Hypothalamus (tissue), 51 donors: ENCODE measurements at places on chromosomes 7 and 10.
A peak's percentile ranks its signal among the peaks of the same experiment; 100 is the strongest.

GRCh38 chr10:4215485-4215884, 430.5 kb upstream of the KLF6 start:
- no peak for DNase-seq

DNA sequence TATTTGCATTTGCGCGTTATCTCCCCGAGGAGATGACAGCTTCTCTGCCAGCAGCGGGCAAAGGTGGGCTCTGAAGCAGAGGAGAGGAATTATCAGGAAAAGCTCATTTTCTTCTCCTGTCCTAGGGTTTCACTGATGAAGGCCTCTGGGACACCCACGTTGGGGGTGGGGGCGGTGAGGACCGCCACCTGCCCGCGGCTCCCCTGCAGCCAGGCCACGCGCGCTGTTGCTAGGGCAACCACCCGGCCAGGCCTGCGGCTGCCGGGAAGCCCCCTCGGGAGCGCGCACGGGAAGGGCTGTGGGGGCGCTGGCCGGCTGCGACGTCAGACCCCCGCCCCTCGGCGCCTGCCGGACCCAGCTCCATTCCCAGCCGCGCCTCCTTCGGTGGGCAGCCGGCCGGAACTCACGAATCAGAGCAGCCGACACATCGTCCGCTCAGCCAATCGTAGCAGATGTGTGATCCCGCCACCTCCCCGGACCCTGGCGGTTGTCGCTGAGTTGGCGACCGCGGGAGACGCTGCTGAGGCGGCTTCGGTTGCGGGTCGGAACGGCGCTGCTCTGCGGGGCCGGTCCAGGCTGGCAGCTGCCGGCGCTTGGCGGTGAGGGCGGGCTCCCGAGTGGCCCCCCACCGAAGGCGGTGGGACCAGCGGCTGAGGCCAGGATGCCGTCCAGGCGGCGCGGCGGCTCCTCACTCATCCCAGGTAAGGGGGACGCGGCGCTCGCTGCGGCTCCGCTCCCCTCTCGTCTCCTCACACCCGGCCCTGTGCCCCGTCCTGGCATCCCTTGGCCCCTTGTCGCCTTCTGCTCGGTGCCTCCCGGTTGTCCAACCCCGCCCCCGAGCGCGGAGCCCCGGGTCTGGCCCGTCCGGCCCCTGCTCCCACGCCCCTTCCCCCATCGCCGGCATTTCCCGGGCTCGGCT, at the start of gene TPST1:
Gene TPST1, plus strand, starts transcription at position 513 of the 919 bp plus-strand sequence. CDS start 35,092 bp downstream, outside the sequence.
- DNase-seq, result peak; percentile 94

DNA sequence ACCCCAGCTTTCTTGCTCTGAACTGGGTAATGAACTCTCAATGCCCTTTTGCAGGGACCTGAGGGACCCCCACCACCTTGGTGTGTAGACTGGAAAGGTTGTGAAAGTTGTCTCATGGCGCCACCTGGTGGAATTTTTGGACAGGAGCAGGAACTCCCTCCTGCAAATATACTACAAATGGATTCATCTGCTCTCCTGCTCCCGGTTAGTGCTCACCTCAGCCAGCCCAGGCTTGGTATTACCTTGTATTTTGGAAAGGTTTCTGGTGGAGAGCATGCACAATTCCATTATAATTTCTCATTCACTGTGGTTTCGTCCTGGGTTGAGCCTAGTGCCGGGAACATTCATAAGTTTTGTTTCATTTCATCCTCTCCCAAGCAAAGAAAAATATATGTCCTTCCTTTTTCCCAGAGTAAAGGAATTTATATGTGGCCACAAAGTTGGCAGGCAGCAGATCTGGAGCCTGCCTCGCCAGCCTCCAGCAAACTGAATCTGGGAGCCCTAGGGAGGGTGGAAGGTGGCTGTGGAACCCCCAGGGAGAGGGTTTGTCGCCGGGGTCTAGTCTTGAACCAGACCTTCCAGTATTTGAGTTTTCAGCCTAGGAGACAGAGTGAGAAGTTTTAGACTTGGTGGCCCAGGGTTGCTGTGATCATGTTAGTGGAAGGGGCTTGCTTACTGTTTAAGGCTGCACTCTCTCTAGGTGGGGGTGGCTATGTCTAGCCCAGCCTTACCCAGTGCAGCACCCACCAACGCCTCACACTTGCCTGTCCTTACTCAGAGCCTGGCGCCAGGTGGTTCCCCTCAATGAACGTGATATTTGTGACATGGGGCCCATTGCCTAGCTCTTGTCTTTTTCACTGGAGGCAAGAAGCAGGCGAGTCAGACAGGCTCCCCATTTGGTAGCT, 9.5 kb downstream of the FAM241B start:
- peak; percentile 14 for DNase-seq

DNA sequence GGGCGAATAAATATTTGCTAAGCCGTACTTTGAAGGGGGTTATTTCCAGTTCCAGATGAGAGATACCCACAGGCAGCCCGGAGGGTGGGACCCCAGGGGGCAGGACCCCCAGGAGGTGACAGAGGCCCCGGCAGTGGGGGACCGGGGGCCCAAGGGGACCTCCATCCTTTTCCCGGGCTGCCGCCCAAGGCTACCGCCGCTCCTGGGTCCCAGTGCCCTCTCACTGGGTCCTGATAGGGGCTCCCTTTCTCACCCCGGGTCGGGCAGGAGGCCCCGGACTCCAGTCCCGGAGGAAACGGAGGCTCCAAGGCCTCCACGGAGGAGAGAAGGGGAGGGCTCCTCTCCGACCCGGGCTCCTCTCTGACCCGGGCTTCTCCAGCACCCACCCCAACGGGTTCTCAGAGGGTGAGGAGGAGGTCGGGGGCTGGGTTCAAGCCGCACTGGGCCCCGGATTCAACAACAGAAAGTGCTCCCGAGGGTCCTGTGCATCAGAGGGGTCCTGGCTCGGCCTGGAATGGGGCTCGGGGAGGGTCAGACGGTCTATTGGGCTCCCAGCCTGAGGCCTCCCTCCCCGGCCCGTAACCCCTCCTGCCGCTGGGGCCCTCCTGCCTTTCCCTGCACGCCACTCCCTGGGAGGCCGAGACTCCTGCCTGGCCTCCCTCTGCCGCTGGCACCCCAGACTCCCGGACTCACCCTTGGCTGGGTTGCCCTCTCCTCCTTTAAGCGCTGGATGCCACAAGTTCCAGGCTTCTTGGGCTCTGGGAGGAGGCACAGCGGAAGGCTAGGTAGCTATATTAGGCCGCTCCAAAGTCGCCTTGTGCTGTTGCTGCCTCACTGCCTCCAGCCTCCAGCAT, 62.5 kb downstream of the ZNF37A start:
- DNase-seq, result no peak

GRCh38 chr10:50931948-50932431, 46.6 kb upstream of the A1CF start:
- no peak for DNase-seq

- DNase-seq, result no peak
Measured at GRCh38 chr10:559767-560047, 129.8 kb downstream of the DIP2C start.

GRCh38 chr7:22001345-22002004, 55.8 kb upstream of the CDCA7L start:
- no peak for DNase-seq

- DNase-seq, result no peak
Measured at GRCh38 chr7:99255463-99255862, 17.2 kb upstream of the MYH16 start.

DNA sequence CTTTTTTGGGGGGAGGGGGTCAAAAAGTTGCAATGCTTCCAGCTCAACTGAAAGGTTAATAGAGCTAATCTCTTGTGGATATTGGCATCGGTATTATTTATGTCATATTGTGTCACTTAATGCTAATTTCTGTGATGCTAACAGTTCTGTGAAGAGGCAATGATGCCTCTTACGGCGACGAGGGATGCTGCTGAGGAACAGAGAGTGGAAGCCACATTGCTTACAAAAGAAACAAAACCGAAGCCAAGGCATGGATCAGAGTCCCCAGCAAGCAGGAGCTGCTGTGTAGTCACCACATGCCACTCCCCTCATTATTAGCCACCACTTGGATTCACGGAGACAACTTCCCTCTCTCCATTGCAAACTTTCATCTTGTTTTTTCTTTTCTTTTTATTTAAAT, 536.5 kb upstream of the MGMT start:
- no peak for DNase-seq

DNA sequence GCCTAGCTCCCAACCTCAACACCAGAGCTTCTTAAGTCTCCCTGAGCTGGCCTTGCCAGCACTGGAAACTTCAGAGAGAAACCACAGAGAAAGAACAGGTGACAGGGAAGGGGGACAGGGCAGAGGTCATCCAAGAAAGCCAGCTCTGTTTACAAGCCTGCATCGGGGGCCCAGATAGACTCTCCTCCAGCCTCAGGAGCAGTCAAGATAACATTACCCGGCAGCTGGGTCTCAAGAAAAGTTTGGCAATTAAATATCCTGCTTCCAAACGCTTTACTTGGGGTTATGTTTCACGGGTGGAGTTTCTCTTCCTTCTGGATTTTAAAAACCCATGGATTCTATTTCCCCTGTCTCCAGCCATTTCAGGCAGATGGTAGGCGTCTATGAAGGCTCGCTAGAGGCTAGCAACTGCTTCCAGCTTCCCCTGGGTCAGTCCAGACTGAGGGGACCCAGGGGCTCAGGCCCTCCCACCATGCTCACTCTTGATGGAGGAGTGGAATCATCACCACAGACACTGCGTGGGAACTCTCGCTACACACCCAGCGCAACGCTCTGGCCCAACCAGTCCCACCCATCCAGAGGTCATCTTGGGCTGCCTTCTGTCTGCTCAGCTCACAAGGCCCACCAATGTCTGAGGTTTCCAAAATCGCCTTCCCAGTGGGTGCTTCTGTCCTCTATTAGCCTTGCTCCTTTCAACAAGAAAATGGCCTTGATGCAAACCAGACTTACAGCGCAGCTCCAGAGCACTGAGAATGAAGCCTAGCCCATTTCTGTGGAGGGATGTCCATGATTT, 48.8 kb downstream of the SH3PXD2A start:
- no peak for DNase-seq

GRCh38 chr10:33334153-33334804, at the start of gene NRP1:
NRP1 (minus strand) TSS chr10:33334667; CDS start chr10:33334382, 285 bp downstream.
- no peak for DNase-seq

DNA sequence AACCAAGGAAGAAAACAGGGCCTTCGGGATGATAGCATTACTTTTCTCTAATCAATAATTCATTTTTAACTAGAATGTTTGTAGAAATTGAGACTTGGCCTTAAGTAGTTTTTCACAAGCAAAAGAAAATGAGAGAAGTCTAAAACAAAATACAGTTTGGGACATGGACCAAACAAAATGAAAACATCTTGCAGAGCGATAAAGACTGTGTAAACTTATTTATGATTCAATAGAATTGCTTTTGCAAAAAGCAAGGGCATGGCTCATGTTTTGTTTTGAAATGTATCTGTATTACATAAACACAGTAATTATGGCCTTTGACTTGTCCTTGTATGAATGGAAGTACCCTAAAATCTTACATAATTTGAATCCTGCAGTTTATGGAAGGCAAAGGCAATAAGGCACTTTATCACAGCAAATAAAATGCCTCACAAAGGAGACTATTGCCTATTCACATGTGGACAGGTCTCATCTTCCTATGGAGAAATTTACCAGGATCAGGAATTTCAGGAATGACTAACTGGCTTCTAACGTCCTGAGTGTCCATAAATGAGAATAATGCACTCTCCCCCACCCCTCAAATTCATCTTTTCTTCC, 295.2 kb downstream of the PTEN start:
- DNase-seq, result no peak

DNA sequence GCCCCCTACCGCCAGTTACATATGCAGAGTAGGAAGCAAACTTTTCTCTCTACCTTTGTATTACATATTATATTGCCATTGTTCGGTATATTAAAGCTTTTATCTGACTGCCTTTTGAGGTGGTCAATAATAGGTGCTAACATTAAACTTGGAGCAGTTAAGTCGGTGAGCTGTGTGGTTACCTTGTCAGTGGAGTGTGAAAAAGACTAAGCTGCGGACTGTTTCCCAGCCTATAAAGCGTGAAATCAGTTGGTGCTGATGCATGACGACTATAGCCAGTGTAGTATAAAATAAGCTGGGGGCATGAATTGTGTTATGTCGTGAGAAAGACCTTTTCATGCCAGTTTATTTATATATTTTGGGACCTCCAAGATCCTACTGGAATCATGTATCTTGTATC, 33.7 kb downstream of the R3HCC1L start:
- DNase-seq, result no peak

DNA sequence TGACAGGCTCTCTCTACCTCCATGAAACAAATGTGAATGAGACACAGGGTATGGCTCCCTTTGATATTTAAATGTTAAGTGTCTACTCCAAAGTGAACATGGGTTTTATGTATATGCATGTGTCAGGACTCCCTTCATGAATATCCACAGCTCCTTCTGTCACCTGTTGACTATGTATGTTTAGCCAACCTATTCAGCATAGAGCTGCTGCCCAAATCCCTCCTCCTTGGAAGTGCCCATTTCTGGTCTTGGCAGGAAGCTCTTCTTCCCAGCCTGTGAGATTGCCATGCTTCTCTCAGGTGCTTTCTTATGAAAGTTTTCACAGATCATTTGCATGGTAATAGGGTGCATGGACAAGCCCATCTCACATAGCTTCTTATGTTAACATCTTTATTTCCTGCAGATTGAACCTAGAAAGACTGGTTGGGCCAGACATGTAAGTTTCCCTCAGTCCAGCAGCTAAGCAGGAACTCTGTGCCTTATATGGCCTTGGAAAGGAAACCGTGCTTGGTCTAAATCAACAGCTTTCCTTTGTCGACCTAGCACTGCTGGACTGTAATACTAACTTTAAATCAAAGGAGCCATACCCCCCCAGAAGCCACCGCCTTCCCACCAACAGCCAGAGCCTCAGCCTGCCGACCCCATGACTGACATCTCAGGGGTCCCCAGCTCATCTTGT, 288.9 kb downstream of the ADARB2 start:
- no peak for DNase-seq

- DNase-seq, result no peak
Measured at GRCh38 chr10:119775529-119775928, 49.7 kb downstream of the INPP5F start.

DNA sequence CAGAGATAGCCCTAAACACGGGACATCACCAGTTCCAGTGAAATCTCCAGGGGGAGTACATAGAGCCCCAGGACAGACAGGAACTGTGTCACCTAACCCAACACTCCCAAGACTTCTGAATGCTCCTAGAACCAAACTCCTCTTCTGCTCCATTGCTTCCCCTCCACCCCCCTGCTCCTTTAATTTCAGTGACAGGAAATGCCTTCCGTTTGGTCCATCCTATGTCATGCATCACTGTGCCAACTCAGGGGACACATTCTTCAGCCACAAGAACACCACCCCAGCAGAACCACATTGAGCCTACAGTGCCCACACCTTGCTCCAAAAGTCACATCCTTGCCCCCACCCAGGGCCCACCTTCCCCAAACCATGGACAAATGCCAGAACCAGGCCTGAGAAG, 100.5 kb downstream of the KCNMA1 start:
- DNase-seq, result no peak

- DNase-seq, result no peak
Measured at GRCh38 chr7:5286933-5287332, 4.2 kb downstream of the SLC29A4 start.

DNA sequence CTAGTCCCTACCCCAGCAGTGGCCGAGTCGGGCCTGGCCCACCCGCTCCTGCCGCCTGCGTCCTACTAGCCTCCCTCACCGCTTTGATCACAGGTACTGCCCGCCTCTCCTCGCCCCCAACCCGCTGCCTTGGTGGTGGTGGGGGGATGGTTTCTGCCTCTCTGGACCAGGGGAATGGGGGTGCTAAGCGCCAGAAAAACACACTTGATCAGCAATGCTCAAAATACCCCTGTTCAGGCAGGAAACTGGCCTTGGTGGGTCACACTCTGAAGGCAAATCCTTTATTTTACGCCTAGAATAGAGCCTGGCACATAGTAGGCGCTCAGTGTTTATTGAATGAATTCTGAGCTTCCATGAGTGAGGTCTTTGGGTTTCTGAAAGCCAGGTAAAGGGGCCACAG, 1.0 kb upstream of the CRTAC1 start:
- DNase-seq, result no peak
